SK-N-SH treated with all-trans-retinoic acid at 6 μM for 48 hours (cell line): ENCODE measurements at places on chromosomes 5 and 9.

GRCh38 chr9:132854832-132855231, 23.3 kb downstream of the AK8 start:
- no peak for ATAC-seq

DNA sequence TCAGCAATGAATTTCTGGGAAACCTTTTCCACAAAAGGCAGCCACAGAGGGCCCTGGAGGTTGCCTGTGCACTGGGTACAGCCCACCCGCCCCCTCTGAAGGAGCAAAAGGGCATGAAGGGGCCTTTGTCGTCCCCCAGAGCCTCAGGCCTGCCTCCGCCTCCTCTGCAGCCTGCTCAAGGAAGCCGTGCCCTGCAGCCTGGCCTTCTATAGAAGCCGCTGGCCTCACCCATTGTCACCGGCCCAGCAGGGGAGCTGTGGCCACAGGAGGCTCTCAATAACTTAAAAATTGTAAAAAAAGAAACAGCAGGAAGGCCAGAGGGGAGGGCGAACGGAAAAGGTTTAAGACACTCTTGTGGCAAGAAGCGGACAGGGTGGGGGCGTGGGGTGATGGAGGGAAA, 213.3 kb downstream of the IRX2 start:
- no peak for ATAC-seq

GRCh38 chr9:36802201-36802920, 229.7 kb downstream of the MELK start:
- no peak for ATAC-seq

GRCh38 chr9:127557466-127557869, 54.6 kb upstream of the STXBP1 start:
- peak; percentile 31 for ATAC-seq

GRCh38 chr9:121835587-121836365, 184.3 kb downstream of the DAB2IP start:
- ATAC-seq, result no peak

GRCh38 chr5:178250263-178250662, 17.7 kb upstream of the PHYKPL start:
- no peak for ATAC-seq

DNA sequence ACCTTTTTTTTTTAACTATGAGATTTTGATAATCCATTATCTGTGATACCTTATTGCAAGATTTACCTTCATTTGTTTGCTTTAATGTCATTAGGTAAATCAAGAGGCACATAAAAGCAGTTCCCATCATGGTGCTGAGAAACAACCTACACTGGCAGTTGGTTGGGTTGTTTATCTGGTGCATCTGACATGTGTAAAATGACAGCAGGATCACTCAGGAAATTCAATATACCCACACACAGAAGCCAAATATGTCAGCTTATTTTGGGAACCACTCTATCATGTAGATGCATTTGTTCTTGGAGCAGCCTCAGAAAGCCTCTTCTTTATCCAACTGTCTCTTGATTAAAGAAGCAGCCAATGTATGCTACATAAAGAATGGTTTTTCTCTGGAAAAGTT, 7.8 kb upstream of the CCDC192 start:
- ATAC-seq, result no peak

- no peak for ATAC-seq
These were observed 55.1 kb downstream of the NIPSNAP3B start for GRCh38 chr9:104819033-104819432.

DNA sequence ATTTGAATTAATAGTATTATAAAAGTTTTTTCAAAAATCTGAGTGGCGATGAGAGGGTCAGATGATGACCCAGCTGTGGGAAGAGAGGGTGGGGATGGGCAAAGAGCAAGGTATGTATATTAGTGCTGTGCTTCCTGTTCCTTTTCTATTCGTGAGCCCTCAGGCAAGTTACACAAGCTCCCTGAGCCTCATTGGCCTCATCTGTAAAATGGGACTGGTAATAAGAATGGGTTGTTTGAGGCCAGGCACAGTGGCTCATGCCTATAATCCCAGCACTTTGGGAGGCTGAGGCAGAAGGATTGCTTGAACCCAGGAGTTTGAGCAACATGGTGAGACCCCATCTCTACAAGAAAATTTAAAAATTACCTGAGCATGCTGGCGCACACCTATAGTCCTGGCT, 24.0 kb upstream of the MLANA start:
- ATAC-seq, result no peak

- ATAC-seq, result peak; percentile 92
These were observed 105.8 kb downstream of the DOCK2 start for GRCh38 chr5:169742771-169743296.

DNA sequence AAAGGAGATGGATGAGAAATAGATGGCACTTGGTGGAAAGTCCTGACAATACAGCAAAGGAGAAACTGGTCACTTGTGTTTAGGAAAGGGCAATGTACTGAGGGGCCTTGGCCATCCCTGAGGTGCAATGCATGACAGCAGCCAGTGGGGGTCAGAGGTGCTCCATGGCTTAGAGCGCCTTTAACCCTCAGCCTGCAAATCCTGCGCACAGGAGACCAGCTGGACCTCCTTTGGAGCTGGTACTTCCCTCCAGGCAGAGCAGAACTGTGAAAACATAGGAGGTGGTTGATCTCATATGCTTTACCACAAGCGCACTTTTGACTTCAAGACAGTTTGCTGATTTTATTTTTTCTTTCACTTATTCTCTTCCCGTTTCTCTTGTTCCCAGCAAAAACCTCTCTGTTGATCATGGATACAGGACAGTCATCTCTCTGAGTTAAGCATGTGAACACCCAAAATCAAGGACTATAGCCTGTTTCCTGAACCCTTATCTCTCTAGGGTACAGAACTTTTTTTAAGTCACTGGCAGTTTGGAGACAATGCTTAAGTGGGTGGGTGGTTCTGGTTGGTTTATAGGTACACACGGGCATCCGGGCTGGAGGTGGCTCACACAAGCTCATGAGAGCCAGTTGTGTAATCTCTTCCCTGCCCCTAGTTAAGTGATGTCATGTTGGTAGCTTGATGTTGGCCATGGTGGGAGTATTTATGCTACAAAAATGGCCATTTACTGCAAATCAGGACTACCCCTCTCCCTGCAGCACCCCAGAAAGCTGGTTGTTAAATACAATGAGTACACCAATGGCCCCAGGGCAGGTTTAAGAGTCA, 37.6 kb upstream of the ANKRD55 start:
- ATAC-seq, result peak; percentile 99

- no peak for ATAC-seq
These were observed 15.8 kb upstream of the NIPAL4 start for GRCh38 chr5:157444224-157444623.

DNA sequence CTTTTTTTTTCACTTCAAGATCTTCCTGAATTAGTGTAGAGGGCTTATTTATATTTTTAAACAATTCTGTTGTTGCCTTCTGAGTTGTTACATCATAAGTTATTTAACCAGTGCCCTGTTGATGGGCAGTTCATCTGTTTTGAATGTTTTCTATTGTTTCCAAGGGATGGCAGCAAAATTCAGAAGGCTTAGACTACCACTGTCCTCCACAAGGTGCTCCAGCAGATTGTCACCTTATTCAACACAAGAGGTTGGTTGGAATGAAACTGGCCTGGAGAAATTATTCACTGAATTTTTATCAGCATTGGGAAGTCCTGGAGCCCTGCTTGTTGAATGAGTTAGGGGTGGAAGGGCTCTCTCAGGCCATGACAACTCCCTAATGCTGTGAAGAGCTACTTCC, 1.3 kb upstream of the KLHL9 start:
- ATAC-seq, result no peak

- ATAC-seq, result peak; percentile 85
These were observed 168.8 kb downstream of the PDE4D start for GRCh38 chr5:59724482-59725391.

DNA sequence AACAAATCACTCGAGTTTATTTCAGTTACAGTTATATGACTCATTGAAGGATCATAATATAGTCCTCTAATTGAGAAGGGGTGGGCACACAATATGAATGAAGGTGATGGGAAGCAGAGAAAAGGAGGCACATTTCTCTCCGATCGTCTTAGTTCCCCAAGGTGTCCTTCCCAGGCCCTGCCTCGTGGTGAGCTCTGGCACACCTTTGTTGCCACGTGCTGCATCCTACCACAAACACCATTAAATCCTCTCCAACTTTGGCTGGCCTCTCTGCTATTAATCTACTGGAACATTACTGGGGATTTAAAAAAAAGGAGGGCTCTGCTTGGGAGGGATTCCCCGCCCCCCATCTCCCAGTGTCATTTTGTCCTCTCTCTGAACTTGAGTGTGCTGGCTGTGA, 42.9 kb downstream of the CDH6 start:
- ATAC-seq, result no peak

- no peak for ATAC-seq
These were observed 339.3 kb upstream of the NUDT12 start for GRCh38 chr5:103901885-103902284.

DNA sequence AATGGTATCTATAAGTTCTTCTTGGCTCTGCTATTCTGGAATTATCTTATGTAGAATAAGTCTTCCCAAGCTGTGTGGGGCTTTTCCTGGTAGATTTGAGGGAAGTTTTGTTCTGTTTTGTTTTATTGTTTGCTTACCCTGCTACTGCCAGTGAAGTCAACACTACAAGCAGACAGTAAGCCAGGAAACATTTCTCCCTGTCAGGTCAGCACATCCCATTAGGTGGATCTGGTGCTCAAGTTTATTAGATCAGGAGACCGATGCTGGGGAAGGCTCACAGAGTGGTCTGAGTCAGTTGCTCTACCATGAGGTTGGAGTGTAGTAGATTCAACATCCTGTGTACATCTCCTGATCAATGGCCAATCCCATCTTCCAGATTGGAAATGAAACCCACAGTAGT, 79.1 kb downstream of the ADRB2 start:
- ATAC-seq, result no peak
